ENCODE measurements at places on chromosomes 11 and 22.

DNA sequence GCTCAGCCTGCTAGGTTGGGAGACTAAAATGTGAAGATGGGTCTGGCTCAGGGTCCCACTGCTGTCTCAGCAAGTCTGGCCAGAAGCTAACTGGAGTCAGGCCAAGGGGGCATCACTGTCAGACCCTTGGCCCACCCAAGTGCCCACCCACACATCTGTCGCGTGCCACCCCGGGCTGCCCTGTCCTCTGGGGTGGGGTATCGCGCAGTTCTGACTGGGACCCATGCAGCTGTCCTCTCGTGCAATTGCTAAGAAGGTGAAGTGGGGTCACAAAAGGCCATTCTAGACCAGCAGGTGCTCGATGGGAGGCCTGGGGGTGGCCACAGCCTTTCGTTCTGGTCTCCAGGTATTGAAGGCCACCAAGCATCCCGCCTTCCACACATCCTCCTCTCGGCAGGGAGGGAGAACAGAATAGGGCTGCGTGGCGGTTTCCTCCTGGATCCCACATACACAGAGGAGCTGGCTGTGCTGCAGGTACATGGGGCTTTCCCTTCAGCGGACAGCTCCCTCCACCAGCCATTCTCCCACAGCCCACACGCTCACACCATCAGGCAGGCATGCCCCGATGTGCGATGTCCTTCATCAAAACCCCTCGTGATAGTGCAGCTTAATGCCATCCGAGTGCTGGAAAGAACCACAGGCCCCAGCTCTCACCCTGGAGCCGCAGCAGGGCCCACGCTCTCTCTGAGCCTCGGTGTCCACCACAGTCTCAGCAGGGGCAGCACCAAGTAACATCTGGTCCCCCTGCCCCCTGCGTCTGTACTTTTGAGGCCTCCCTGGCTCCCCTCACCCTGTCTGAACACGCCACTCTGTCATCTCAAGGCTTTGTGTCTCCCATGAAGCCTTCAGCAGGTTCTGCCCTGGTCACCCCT, 37.6 kb downstream of the SHANK2 start:
- no peak for DNase-seq

DNA sequence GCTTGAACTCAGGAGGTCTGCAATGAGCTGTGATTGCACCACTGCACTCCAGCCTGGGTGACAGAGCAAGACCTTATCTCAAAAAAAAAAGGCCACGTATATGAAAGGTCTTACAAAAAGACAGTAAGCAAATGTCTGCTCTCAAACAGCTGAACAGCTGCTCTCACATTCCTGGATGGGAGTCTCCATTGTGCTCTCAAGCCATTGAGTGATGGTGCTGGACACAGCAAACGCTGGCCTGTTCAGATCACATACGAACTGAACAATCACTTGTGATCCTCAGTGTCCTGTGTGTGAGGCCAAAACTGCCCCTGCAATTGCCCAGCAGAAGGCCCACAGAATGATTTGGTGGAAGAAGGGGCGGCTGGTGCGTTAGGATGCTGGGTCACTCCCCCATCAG, 34.4 kb upstream of the YWHAH start:
- DNase-seq: no peak

DNA sequence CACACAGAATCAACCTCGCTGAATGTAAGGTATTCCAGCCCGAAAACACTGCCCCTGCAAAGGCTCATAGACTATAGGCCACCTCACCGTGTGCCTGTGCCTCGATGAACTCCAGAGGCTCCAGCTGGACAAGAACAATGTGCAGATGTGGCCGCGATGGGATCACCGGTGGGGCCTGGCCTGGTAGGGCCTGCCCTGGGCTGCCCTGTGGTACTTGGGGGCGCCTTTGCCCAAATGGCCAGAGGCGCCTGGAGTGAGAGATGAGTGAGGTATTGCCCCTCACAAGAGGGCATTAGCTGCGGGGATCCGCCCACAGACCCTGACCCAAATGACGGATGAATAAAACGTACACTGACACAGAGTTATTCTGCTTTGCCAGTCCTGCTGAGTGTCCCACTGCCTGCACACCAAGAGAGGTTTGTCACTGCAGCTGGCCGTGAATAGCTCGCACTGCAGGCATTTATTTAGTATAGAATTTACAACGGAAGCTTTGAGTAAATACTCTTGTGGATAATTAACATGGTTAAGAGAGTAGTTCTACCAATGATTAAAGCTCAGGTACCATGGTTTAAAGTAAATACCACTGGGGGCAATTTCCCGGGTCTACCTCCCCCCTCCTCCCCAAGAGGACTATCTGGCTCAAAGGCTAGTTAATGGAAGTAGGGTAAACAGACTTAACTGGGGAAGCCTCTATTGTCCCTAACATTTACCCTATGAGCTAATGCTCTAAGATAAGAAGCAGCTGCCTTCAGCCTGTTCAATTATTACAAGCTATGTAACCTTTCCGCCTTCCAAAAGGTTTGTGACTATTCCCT, 101.1 kb upstream of the IGLL5 start:
- DNase-seq: no peak

GRCh38 chr11:76131671-76132631, 74.4 kb downstream of the WNT11 start:
- DNase-seq: peak; percentile 63

GRCh38 chr11:97140885-97141494, 751.2 kb downstream of the JRKL start:
- no peak for DNase-seq

GRCh38 chr22:31977939-31978338, 33.6 kb downstream of the YWHAH start:
- DNase-seq: no peak

GRCh38 chr11:121453589-121454299, 977 bp upstream of the SORL1-AS1 start:
- no peak for DNase-seq

GRCh38 chr22:33887173-33887572, 33.1 kb downstream of the LARGE1 start:
- no peak for DNase-seq

- no peak for DNase-seq
These were observed 429.0 kb downstream of the MIAT start for GRCh38 chr22:27086080-27087044.

DNA sequence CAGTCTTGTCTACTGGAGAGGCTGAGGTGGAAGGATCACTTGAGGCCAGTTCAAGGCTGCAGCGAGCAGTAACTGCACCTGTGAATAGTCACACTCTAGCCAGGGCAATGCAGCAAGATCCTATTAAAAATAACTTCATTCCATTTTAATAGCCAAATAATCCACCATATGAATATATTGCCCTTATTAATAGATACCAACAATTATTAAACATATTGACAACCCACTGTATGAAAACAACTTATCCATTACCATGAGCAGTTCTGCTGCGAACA, 10.4 kb downstream of the GATD1 start:
- no peak for DNase-seq

DNA sequence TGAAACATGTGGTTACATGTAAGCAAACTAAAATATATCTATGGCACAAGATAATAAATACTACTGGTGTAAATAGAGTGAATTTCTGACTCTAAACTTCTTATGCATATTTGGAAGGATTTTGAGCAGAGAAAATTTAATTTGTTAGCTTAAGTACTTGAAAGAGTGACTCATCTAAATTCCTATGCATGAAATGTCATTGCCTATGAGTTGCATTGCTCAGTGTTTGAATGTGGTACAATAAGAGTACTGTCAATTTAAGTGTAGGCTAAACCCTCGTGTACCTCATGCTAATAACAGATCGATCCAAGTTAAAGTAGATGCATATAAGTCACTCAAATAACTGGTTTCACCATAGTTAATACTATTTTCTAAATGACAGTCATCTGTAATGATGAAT, 5.3 kb upstream of the CARD18 start:
- DNase-seq: no peak

DNA sequence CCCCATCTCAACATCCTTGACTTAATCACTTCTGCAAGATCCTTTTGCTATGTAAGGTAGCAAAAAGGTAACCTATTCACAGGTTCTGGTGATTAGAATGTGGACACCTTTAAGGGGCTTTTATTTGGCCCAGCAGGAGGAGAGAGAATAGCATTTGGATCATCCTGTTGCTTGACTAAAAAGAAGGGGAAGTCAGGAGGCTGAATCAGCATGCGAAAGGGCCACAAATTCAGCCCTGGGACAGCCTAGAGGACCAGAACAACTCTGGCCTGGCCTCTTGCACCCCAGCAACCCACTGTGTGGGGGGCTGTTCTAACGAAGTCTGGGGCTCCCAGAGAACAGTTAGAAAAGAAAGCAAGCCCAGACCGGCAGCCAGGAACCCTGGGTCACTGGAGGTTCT, 3.2 kb upstream of the HMOX1 start:
- DNase-seq: no peak

DNA sequence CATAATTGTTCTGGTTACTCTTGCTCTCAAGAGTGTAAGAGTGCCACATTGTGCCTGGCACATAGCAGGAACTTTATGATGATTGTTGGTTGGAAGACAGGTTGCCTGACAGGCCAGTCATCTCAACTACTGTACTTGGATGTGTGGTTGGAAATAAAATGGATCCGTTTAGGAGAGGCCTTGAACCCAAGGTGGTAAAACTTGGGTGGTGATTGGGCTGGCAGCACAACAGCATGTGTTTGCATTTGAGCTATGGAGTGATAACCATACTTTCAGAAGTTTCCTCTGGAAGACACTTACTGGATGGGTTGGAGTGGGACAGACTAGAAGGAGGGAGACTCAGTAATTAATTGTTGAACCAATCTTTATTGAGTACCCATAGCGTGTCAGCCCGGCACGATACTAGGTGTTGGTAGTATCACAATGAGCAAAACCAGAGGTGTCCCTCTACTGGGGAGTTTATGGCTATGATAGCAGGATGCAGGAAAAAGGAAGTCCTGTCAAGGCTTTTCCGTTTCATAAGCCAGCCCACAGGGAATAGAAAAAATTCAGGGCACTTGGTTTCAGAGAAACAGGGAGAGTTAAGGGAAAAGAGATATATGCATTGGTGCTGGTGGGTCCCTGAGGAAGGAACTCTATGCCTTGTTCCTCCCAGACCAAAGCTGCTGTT, 3.1 kb upstream of the TMEM109 start:
- DNase-seq: no peak

GRCh38 chr11:11449327-11449726, 96.3 kb upstream of the CSNK2A3 start:
- DNase-seq: no peak

GRCh38 chr11:57413681-57414080, 13.2 kb downstream of the SLC43A3 start:
- no peak for DNase-seq

- DNase-seq: no peak
These were observed 620 bp upstream of the ATG2A start for GRCh38 chr11:64917663-64917995.

DNA sequence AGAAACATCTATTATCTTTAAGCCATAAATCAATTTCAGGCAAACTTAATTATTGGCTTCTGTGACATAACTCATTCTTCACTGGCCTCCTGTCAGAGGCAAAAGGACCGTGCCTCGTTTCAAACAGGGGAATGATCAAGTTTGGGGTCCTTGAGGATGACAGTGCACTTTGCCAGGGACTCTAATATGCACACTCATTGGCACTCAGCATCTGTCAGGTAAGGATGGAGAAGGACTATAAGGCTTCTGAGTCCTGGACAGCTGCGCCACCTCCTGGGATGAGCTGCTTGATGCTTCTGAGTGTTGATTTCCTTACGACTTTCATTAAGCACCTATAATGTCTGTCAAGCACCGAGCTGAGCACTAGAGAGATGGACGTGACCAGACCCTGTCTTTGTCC, 20.2 kb downstream of the BPIFC start:
- no peak for DNase-seq

DNA sequence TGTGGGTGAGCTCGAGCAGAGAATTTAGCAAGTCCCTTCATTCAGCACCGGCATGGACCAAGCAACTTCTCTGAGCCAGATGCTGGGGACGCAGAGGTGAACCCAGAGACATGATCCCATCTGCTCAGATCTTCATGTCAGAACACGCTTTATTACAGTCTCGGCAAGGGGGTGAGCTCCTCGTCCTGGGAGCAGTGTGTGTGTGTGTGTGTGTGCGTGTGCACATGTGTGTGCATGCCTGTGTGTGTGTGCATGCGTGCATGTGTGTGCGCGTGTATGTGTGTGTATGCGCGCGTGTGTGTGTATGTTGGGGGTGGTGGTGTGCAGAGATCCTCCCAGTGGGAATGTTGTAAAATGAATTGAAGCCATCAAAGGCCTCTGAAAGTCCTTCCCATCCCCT, 9.8 kb downstream of the MIAT start:
- DNase-seq: no peak

GRCh38 chr22:26079009-26079408, 90.3 kb upstream of the SEZ6L start:
- no peak for DNase-seq

DNA sequence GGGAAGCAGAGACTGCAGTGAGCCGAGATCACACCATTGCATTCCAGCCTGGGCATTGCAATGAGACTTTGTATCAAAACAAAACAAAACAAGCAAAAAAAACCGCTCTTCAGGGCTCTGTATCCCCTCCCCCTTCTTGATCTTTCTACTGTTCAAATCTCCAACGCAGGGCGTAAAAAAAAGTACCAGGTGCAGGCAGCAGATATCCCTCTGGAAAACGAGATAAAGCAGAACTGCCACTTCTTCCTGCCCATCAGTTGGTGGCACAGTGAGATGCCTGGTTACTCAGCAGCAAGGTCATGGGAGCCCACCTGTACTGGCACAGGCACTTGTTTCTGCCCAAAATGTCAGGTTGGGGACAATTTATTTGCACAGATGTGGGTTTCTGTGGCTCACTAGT, 11.2 kb downstream of the CCS start:
- DNase-seq: no peak

DNA sequence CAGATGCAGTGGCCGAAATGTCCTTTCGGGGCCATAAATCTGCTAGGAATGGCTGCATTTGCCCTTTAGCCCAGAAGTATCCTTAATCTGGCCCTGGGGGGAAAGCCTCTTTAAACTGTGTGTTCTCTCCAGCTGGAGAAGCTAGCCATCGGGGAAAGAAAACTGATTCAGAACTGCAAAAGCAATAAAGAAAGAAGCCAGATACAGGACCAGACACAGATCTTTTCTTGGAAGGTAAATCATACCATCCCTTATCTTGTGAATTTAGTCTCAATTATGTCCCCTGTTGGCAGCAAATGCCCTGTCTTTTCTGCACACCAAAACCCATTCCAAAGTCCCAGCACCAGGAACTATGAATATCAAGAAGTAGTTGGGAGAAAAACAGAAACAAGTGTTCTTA, 25.6 kb downstream of the PC start:
- DNase-seq: no peak

Data from right renal pelvis (tissue), 4 donors.